Effector memory CD8-positive, alpha-beta T cell (primary cell): ENCODE measurements at places on chromosomes 1 and 21.
A peak's percentile ranks its signal among the peaks of the same experiment; 100 is the strongest.

DNA sequence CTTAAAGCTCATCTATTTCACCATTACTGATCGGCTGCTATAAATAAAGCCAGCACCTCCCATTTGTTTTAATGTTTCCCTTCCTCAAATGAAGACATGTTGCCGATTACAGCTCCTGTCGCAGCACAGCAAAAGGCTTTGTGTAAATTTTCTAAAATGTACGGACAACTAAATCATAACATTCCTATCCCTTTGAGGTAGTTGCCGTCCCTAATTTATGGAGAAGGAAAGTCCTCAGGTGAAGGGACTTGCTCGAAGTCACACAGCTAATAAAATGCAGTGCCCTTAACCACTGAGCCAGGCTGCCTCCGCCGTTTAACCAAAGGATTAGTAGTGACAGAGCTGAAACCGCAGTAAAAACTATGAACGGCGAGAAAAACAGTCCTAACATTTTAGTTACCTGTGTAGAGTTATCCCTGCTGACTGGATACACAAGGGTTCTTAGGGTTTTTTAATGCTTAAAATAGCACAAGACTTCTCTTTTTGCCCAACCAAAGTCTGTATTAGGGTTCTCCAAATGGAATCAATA, 871 bp downstream of the PINK1 start:
- H3K4me1 ChIP-seq: peaks cover 10% of the 10 kb centered on the region
- DNase-seq: no peak
- peak overlapping the region; percentile 86 for H3K4me3 ChIP-seq
- H3K27ac ChIP-seq: peak overlapping the region; percentile 44
- H3K27me3 ChIP-seq: no peaks in the 10 kb centered on the region

DNA sequence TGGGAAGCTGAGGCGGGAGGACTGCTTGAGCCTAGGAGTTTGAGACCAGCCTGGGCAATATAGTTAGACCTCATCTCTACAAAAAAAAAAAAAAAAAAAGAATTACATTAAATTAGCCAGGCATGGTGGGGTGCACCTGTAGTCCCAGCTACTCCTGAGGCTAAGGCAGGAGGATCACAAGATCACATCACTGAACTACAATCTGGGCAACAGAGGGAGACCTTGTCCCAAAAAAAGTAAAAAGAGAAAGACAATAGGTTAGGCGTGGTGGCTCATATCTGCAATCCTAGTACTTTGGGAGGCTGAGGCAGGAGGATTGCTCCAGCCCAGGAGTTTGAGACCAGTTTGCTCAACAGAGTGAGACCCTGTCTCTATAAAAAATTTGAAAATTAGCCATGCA, 130.3 kb downstream of the TIAM1 start:
- peaks cover 11% of the 10 kb centered on the region for H3K36me3 ChIP-seq
- DNase-seq: no peak
- no peaks in the 10 kb centered on the region for H3K4me1 ChIP-seq
- no peak overlapping the region for H3K27ac ChIP-seq

GRCh38 chr21:32306021-32306780, 7.5 kb downstream of the MRAP start:
- no peak overlapping the region for H3K4me3 ChIP-seq
- no peaks in the 10 kb centered on the region for H3K27me3 ChIP-seq
- H3K36me3 ChIP-seq: peaks cover 6% of the 10 kb centered on the region
- no peak overlapping the region for H3K27ac ChIP-seq
- H3K4me1 ChIP-seq: no peaks in the 10 kb centered on the region

GRCh38 chr21:44916965-44917364, 3.7 kb downstream of the ITGB2 start:
- H3K27me3 ChIP-seq: no peaks in the 10 kb centered on the region
- peaks cover 61% of the 10 kb centered on the region for H3K36me3 ChIP-seq
- peaks cover 72% of the 10 kb centered on the region for H3K4me1 ChIP-seq
- H3K4me3 ChIP-seq: peak overlapping the region; percentile 89
- no peak for DNase-seq

GRCh38 chr1:30325999-30326398, 397.4 kb downstream of the MATN1 start:
- H3K27ac ChIP-seq: no peak overlapping the region
- peaks cover 3% of the 10 kb centered on the region for H3K36me3 ChIP-seq
- no peak for DNase-seq
- peaks cover 4% of the 10 kb centered on the region for H3K4me1 ChIP-seq

DNA sequence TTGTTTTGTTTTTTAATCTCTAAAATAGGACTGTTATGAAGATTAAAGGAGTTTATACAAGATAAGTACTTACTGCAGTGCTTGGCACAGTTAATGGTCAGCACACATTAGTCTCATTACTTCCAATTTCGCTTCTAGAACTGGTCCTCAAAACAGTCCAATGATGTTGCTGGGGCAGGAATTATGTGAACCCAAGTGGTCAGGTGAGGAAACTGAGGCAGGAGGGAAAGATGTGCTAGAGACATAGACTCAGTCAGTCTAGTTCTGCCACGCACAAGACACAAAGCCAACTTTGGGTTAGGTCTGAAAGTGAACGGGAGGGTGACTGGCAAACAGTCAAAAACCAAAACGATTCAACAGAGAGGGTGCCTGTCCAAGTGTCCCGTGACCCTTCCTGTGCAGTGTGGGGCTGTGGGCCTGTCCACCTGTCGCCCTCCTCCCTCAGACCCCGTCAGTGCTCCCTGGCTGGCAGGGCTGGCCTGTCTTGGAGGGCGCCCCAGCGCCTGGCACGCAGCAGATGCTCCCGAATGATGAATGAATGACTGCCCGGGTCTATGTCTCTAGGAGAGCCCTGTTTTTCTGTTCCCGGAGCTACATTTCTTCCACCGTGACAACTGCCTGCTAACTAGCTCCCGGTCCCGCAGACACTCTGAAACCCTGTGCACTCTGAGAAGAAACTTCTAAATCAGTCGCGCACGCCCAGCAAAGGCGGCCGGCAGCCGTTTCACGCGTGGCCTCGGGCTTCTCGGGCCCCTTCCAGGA, 2.4 kb downstream of the LRP8 start:
- H3K27ac ChIP-seq: peak overlapping the region; percentile 90
- peaks cover 20% of the 10 kb centered on the region for H3K4me1 ChIP-seq
- H3K27me3 ChIP-seq: no peaks in the 10 kb centered on the region
- DNase-seq: no peak
- H3K36me3 ChIP-seq: peaks cover 13% of the 10 kb centered on the region
- H3K4me3 ChIP-seq: peak overlapping the region; percentile 96

GRCh38 chr21:25244735-25245134, 362.5 kb downstream of the MRPL39 start:
- H3K27ac ChIP-seq: no peak overlapping the region
- no peaks in the 10 kb centered on the region for H3K36me3 ChIP-seq
- H3K4me1 ChIP-seq: no peaks in the 10 kb centered on the region
- H3K27me3 ChIP-seq: no peaks in the 10 kb centered on the region
- no peak overlapping the region for H3K4me3 ChIP-seq

- no peaks in the 10 kb centered on the region for H3K36me3 ChIP-seq
- H3K4me3 ChIP-seq: no peak overlapping the region
- no peaks in the 10 kb centered on the region for H3K27me3 ChIP-seq
- no peaks in the 10 kb centered on the region for H3K4me1 ChIP-seq
- no peak for DNase-seq
These were observed 43.9 kb upstream of the SAMD13 start for GRCh38 chr1:84257617-84258016.

GRCh38 chr1:3072391-3073185, 3.6 kb downstream of the PRDM16 start:
- no peak overlapping the region for H3K27ac ChIP-seq
- H3K36me3 ChIP-seq: no peaks in the 10 kb centered on the region
- DNase-seq: no peak

- no peaks in the 10 kb centered on the region for H3K36me3 ChIP-seq
- no peak overlapping the region for H3K27ac ChIP-seq
- peaks cover 42% of the 10 kb centered on the region for H3K27me3 ChIP-seq
- peaks cover 19% of the 10 kb centered on the region for H3K4me1 ChIP-seq
These were observed 20.6 kb downstream of the PGLYRP3 start for GRCh38 chr1:153292185-153292584.

DNA sequence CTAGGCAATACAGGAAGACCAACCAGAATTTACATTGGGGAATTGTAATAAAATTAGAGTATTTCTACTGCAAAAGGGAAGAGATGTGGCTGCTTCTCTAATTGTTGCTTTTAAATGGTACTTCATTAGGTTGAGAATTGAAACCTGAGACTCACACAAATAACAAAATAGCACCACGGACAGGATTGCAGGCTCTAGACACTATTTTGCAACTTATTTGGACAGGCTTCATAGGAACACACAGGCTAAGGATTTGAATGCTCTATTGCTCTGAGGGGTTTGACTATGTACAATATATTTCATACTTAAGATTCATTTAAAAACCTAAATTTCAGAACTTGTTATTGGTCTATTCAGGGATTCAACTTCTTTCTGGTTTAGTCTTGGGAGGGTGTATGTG, 79.6 kb downstream of the ATP1B1 start:
- H3K27me3 ChIP-seq: no peaks in the 10 kb centered on the region
- H3K4me1 ChIP-seq: no peaks in the 10 kb centered on the region
- H3K36me3 ChIP-seq: no peaks in the 10 kb centered on the region
- H3K27ac ChIP-seq: no peak overlapping the region
- DNase-seq: no peak

DNA sequence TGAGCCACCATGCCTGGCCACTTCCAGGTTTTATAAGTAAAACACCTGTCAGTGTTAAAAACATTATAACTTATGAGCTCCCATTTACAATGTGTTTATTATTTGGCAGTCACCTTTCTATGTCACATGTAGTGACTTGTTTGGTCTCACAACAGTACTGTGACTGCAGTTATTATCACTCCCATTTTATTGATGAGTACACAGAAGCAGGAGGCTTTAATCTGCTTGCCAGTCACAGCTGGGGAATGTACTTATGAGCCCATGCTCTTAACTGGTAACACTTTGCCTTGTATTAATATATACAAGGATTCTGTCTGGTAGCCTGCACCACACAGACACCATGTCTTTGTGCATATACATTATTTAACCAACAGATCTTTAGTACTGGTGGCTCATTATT, 31.1 kb upstream of the BACH1 start:
- DNase-seq: no peak
- H3K27ac ChIP-seq: no peak overlapping the region
- H3K27me3 ChIP-seq: peaks cover 3% of the 10 kb centered on the region

- H3K4me1 ChIP-seq: peaks cover 36% of the 10 kb centered on the region
- peaks cover 93% of the 10 kb centered on the region for H3K36me3 ChIP-seq
- H3K4me3 ChIP-seq: no peak overlapping the region
- no peaks in the 10 kb centered on the region for H3K27me3 ChIP-seq
These were observed 9.1 kb upstream of the MATN1 start for GRCh38 chr1:30732277-30732996.
